Nephron progenitor cell (in vitro differentiated cells): ENCODE measurements at places on chromosomes 12 and 14.

- peak; percentile 71 for DNase-seq
These were observed 12.5 kb upstream of the MAP3K9 start for GRCh38 chr14:70821584-70822529.

DNA sequence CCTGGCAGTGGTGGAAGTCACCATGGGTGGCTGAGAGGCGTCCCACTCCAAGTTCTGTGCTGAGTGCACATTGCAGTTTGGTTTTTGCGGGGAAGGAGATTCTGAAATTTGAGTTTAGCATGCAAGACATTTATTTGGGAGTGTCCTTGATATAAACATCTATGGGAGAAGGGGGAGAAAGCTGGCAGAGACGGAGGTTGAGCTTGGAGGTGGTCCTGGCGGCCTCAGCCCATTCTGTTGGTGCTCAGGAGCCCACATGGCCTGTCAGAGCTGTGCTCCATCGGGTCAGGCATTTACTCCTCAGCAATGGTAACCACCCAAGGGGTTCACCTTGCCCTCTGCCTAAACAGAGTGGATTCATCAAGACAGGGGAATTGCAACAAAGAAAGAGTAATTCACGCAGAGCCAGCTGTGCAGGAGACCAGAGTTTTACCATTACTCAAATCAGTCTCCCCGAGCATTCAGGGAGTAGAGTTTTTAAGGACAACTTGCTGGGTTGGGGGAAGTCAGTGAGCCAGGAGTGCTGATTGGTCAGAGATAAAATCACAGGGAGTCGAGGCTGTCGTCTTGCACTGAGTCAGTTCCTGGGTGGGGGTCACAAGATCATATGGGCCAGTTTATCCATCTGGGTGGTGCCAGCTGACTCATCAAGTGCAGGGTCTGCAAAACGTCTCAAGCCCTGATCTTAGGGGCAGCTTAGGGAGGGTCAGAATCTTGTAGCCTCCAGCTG lies 323.3 kb upstream of the TMEM132C start:
- DNase-seq = no peak

DNA sequence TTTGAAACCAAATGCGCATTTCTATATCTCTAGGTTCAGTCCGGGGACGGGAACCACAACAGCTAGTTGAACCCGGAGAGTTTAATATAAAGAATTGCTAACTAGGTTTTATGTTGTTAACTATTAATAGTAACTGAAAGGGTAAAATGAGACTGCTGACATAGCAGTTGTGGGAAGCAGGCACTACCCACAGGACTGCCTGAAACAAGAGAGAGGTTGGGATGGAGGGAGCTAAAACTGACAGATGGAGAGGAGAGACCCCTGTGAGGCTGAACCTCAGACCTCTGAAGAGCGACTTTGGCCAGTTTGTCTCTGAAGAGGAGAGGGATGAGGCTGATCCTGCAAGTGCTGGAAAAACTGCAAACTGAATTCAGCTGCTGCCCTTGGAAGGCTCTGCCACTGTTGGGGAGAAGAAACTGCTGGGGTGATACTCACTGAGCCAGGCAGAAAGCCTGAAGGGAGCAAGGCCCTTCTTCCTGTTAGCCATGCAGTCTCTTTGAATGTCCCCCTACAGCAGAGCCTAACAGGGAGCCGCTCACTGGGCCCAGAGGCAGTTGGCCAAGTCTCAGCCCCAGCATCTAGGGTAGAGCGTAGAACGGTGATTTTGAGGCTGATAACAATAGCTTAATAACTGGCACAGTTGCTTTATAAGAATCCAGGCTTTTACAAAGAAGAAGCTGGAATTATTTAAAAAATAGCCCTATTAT lies 172.2 kb downstream of the NPAS3 start:
- no peak for DNase-seq

DNA sequence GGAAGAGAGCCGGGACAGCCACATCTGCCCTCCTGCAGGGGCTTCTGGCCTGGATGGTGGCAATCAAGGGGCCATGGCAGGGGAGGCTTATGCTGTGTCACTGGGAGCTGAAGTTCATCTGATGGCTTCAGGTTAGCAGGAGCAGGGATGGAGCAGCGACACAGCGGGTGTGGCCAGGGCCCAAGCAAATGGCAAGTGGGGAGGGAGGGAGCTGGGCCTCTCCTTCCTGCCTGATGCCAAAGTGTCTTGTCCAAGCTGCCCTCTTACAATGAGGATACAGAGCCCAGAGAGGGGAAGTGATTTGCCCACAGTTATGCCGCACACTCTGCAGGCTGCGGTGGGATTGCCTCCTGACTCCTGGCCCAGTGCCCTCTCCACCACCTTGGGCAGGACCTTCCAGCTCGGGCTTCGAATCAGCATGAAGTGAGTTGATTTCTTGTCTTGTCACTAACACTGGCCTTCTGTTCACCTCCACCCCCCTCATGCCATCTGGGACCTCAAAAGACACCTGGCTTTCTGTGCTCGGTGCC lies 51.3 kb downstream of the IQSEC3 start:
- DNase-seq = no peak
